ENCODE measurements at places on chromosomes 6 and 20.

DNA sequence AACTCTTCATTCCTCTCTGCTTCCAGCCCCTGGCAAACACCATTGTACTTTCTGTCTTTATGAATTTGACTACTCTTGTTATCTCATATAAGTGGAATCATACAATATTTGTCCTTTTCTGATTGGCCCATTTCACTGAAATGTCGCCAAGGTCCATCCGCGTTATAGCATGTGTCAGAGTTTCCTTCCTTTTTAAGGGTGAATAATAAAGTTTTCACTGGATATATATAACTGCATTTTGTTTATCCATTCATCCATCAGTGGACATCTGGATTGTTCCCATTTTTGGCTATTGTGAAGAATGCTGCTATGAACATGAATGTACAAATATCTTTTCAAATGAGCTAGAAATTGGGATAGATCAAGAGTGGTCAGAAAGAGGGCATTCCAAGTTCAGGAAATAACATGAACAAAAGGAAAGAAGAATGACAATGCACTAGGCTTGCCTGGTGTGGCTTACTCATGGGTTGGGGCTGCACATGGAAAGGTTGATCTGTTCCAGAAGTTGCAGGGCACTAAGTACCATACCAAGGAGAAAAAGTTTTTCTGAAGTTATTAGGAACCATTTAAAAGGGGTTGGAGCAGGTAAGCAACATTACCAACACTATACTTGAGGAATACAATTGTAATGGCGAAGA is 10.0 kb upstream of the L3MBTL3 start:
- no peak for DNase-seq

DNA sequence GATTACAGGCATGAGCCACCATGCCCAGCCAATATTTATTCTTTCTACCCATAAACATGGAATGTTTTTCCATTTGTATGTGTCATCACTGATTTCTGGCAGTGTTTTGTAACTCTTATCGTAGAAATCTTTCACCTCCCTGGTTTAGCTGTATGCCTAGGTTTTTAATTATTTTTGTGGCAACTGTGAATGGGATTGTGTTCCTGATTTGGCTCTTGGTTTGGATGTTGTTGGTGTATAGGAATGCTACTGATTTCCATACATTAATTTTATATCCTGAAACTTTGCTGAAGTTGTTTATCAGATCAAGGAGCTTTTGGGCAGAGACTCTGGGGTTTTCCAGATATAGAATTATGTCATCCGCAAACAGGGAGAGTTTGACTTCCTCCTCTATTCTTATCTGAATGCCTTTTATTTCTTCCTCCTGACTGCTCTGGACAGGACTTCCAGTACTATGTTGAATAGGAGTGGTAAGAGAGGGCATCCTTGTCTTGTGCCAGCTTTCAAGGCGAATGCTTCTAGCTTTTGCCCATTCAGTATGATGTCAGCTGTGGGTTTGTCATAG is 198.6 kb downstream of the ZDHHC14 start:
- no peak for DNase-seq

GRCh38 chr6:135014353-135014832 is 40.2 kb downstream of the HBS1L start:
- DNase-seq = peak; percentile 12

GRCh38 chr20:52654567-52654966 is 317.6 kb upstream of the TSHZ2 start:
- DNase-seq = no peak

DNA sequence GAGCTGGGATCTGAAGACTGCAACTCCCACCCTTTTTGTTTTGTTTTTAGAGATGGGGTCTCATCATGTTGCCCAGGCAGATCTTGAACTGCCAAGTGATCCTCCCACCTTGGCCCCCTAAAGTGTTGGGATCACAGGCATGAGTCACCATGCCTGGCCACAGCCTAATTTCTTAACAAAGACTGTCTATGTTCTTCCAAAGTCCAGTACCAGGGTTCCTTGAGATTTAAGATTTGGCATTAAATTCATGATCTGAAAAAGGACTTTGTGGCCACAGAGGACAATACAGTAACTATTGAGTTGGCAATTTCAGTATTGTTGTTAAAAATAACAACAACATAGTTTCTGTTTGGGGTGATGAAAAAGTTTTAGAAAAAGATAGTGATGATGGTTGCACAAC is 28.7 kb upstream of the BEND3 start:
- DNase-seq = no peak

DNA sequence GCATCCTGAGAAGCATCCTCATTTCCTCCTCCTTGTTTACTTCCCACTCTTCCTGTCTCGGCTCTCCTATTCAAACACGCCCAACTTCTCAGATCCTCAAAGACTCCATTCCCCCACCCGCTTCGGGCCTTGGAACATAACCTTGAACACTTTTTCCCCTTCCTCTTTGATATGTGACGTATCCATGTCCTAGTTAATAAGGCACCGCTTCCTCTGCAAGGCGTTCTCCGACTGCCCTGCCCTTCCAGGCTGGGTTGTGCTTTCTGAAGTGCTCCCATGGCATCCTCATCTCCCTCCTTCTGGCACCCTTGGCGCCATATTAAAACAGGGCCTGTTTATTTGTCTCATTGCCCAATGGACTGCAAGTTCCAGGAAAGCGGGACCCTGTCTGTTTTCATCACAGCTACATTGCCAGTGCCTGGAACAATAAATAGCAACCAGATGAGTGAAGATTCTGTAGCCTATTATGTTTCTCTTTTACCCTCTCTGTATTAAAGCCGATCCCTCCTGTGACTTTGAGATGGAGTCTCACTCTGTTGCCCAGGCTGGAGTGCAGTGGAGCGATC is 115.3 kb upstream of the TRAF3IP2 start:
- DNase-seq = no peak

GRCh38 chr6:88262332-88262731 is 96.2 kb upstream of the CNR1 start:
- no peak for DNase-seq

- no peak for DNase-seq
These were observed 106.4 kb upstream of the PDE10A start for GRCh38 chr6:165769401-165769800.

- DNase-seq = no peak
These were observed at the start of gene COL11A2 for GRCh38 chr6:33192105-33192646. TSS of gene COL11A2 (minus strand) at chr6:33192467. CDS start at chr6:33192240, 227 bp downstream.
